ENCODE measurements at places on chromosomes 11 and 22. TPM values are rescaled to one million over a fixed set of nuclear protein-coding genes. Genes with fewer than 3 reads are reported as not detected.

- DNase-seq, result no peak
Measured at GRCh38 chr11:61503135-61503770, 5.3 kb upstream of the LRRC10B start.

DNA sequence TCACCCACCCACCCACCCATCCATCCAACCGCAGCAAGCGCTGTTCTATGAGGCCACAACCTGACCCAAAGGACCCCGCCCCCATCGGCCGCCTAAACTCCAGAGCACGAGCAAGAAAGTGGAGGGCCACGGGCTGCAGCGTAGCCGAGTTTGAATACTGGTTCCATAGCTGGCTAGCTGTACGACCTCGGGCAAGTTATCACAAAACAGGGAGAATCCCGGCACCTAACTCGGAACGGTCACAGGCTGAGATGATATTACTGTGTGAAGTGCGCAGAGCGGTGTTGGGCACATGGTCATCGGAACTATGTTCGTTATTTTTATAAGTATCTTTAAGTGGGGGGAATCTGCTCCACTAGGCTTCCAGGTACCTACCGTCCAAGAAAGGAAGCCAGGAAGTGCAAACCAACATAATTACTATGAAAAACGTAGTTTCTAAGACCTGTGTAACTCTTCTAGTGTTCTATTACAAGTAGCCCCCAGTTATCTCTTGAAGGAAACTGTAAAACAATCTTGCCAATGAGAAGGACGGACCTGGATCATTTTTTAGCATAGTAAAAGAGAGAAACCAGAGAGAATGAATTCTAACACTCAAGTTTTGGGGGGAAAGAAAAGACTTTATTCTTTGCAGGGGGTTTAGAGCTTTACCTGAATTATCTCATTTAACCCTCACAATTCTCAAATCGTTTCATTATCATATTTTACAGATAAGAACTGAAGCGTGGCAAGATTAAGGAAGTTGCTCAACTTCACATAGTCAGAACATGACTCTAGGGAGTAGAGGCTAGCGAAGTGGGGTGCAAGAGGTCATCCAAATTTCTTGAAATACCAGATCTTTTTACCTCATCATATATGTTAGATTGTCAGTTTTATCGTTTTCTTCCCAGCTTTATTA lies 663 bp upstream of the BUD13 start:
- DNase-seq, result no peak

- no peak for DNase-seq
Measured at GRCh38 chr11:12275818-12276217, 101.6 kb upstream of the PARVA start.

- no peak for DNase-seq
Measured at GRCh38 chr11:93484716-93485115, 58.5 kb downstream of the SMCO4 start.

DNA sequence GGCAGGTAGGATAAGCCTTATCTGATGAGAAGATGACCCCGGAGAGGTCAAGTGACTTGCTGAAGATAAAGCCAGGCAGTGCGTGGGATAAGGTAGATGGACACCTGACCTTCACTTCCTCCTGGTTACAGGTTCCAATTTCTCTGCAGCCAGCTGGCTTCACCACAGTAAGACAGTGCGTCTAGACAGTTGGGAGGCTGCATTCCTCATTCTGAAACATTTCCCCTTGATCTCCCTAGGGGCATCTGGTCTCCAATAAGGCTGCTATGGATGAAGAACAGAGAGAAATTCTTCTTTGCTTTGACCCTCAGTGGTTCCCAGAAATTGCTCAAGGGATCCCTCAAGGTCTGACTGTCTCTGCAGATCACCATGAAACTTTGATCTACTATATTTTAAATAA lies 211.3 kb downstream of the MYO18B start:
- DNase-seq, result no peak

GRCh38 chr22:42511401-42511891 lies 8.2 kb downstream of the RRP7A start:
- no peak for DNase-seq

GRCh38 chr22:19848298-19849224 lies 6.1 kb downstream of the GNB1L start:
- no peak for DNase-seq

GRCh38 chr11:126113515-126113957 lies 50.9 kb upstream of the CDON start:
- DNase-seq, result no peak

DNA sequence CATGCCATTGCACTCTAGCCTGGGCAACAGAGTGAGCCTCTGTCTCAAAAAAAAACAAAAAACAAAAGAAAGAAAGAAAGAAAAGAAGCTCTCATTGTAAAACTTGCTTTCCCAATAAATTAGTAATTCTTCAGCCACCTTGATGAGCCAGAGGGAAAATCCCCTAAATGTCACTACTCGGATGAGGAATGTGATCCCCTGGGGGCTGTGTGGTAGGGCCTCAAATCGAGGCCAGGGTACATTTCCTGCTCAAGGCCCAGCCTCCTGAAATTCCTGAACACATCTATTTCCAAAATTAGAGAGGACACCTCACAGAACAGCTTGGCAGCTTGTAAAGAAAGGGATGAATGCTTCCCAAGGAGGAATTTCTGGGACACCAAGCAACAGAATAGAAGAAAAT lies 147.1 kb upstream of the SESN3 start:
- DNase-seq, result no peak

DNA sequence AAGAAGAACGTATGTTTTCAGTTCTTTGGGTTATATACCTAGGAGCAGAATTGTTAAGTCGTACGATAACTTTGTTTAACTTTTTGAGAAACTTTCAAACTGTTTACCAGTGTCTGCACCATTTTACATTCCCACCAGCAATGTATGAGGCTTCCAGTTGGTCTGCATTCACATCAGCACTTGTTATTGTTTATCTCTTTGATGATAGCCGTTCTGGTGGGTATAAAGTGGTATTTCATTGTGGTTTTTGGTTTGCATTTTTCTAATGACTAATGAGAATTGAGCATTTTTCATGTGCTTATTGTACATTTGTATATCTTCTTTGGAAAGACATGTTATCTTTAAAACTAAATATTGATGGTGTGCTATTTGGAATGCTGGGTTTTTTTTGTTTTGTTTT lies 59.8 kb downstream of the KDM2A start:
- no peak for DNase-seq

DNA sequence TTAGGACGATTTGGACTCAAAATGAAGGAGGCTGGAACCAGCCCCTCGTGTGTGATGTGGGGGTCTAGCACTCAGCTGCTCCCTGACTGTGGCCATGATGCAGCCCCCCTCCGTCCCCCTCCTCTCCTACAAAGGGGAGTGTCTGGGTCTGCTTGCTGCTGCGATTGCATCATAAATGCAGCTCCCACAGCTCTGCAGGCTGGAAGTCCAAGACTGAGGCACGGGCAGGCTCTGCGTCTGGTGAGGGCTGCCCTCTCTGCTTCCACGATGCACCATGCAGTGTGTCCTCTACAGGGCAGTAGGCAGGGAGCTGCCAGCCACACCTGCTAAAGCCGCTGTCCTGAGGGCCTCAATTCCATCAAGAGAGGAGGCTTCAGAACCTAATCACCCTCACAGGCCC lies 432.1 kb downstream of the BRD1 start:
- no peak for DNase-seq

- peak; percentile 13 for DNase-seq
Measured at GRCh38 chr11:73538381-73538872, 59.5 kb downstream of the FAM168A start.

GRCh38 chr22:19488884-19489843 lies 9.4 kb downstream of the CDC45 start:
- no peak for DNase-seq

GRCh38 chr11:35912883-35913624 lies 30.8 kb upstream of the LDLRAD3 start:
- no peak for DNase-seq

DNA sequence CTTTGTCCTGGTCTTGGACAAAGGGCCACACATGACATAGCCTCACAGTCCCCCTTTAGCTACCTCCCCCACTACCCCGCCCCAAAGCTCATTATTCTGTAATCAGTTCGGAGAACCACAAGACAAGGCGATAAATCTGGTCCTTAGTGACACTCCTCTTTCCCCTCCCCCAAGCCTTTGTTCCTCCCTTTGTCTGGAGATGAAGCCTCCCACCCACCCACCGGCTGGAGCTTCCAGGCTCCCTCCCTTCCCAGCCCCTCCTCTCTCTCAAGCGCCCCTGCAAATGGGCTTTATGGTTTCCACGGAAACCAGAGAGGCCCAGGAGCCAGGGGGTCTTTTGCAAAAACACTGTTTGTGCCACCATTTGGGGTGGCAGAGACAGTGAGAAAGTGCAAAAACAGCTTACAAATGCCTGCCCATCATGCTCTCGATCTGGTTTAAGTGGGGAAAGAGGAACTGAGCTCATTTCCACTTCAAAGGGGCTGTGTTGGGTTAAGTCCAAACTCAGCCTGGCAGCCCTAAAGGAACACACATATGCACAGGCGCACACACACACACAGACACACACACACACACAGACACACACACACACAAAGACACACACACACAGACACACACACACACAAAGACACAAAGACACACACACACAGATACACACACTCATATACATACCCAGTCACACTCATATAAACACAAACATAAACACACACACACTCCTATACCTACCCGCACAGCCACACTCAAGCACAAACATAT lies 23.5 kb downstream of the APLNR start:
- no peak for DNase-seq

GRCh38 chr22:22933100-22933806 lies 45.6 kb downstream of the IGLL5 start:
- no peak for DNase-seq

GRCh38 chr11:85896876-85897275 lies 41.7 kb downstream of the CCDC83 start:
- no peak for DNase-seq

GRCh38 chr11:129395883-129396282 lies 20.2 kb downstream of the BARX2 start:
- no peak for DNase-seq

DNA sequence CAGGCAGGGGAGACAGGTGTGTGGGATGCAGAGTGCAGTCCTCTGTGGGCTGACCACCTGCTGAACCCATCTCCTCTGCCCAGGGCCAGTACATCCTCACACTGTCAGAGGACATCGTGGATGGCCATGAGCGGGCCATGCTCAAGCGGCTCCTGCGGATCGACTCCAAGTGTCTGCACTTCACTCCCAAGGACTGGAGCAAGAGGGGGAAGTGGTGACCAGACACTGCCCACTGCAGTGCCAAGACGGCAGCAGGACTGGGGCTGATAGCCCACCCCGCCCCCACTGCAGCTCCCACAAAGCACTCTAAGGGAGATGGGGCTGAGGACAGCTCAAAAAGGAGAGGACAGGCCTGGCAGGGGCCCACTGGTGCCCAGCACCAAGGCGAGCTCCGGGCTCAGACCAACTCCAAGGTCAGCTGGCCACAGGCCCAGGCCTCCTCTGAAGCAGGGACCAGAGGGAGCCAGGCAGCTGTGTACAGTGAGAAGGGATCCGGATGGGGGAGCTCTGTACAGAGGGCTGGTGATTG lies 1.6 kb downstream of the RNASEH2C start:
- no peak for DNase-seq

GRCh38 chr11:64928957-64929356 lies 4.5 kb downstream of the PPP2R5B start:
- no peak for DNase-seq

- no peak for DNase-seq
Measured at GRCh38 chr22:31603574-31603973, 58.4 kb downstream of the PISD start.

- no peak for DNase-seq
Measured at GRCh38 chr11:61710019-61710418, 29.8 kb downstream of the DAGLA start.

DNA sequence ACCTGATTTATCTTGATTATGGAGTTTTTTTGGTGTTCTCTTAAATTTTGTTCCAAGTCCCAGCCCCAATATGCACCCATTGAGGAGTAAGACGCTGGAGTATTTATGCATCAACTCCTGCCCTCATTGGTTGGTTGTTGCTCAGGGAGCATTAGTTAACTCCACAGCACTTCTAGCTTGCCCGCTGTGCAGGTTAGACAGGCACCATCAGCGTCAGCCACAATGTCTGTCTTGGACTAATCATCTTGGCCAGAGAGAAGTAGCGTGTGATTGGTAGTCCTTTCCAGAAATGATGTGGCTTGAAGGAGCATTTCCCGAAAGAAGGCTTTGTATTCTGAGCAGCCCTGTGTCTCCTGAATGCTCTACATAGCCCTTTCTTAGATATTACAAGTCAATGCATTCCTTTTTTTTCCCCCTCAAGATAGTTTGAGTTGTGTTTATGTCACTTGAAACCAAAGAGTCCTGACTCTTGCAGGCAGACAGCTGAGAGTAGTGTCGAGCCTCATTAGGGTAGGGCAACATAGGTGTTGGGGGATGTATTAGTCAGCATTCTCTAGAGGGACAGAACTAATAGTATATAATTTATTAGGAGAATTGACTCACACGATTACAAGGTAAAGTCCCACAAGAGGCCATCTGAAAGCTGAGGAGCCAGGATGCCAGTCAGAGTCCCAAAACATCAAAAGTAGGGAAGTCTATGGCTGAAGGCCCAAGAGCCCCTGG lies 94.6 kb upstream of the RCN1 start:
- DNase-seq, result no peak

Gene MB
- total RNA-seq, result 0.24 TPM

Gene MPZL2
- total RNA-seq, result 10.1 TPM

Gene SLCO2B1
- not detected for total RNA-seq

Gene MCM5
- 290 TPM for total RNA-seq

Gene BBOX1
- total RNA-seq, result not detected

Gene FGF4
- not detected for total RNA-seq

Gene PRG3
- not detected for total RNA-seq

Gene IGSF22
- total RNA-seq, result 0.34 TPM
